Activated effector memory CD4-positive, alpha-beta T cell treated with Interleukin-2 at 50 U/mL for 16 hours (primary cell): ENCODE measurements at places on chromosomes 1 and 21.

GRCh38 chr1:227949341-227949921, 1.7 kb upstream of the WNT9A start:
- no peak for DNase-seq

GRCh38 chr21:26170471-26171257, at the start of gene APP:
Gene APP, minus strand, starts transcription at chr21:26170770. Its CDS starts 150 bp downstream, at chr21:26170620.
- DNase-seq = peak; percentile 83

DNA sequence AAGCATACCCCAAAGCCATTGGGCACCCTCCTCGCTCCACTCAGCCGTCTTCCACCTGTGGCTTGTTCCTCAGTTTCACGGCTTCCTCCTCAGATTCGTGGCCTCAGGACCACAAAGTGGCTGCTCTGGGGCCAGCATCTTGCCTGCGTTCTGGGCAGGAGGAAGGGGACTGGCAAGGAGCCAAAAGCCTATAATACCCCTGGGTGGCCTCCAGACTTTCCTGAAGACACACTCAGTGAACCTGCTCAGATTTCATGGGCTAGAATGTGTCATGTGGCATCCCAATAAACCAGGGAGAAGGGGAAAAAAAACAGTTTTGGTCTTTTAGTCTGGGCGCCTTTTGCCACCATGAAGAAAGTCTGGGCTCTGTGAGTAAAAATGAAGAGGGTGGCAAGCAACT, 62.0 kb downstream of the SDC3 start:
- DNase-seq = no peak

GRCh38 chr1:98674075-98674781, 12.7 kb downstream of the SNX7 start:
- DNase-seq = no peak

DNA sequence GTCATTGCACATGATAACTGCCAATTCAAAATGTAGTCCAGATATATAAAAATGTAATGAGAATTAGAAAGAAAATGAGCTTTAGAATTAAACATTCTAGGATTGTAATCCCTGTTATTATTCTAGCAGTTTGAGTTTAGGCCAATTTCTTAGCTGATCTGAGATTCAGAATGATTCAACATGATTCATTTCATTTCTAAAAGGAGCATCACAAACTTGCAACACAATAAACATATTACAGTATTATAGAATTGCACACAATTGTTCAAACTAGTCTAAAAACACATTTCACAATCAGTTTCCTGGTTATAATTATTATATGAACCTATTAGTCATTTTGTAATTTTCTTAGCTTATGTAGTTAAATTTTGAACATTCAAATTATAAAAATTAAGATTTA, 43.3 kb upstream of the TSHB start:
- no peak for DNase-seq

GRCh38 chr21:15667819-15668218, 62.0 kb upstream of the USP25 start:
- no peak for DNase-seq

DNA sequence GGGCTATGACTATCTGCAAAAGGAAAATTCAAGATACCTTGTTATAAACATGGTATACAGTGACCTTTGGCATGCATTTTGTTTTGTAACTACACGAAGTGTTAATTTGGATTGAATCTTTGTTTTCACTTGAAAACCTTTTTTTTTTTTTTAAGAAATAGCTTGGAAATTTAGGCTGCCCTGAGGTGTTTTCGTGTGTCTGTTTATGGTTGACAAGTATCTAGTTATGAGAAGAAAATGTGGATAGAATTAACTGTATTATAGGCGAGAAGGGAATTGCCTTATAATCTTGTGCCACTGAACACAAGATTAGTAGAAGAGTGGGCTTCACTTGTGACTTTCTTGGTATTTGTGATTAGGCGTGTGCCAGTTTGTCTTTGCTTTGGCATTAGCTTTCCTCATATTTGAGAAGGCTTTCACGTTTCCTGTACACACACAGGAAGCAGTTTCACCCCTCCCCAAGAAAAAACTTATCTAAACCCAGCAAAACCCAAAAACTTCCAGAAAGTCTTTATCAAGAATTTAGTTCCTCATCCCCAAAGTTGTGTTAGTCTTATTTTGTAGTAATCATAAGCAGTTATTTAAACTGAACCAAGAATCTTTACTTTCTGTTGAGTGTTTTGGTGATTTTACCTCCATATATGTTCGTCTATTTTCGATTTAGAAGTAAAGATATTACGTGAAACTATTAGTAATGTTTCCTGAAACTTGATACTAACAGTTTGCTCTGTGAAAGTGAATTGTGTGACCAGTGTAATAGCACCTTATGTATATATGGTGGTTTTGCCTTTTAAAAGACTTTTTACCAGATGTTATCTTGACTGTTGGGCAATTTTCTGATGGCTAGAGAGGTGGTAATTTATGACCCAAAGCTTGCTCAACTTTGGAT, 3.8 kb downstream of the DYRK1A start:
- DNase-seq = no peak

DNA sequence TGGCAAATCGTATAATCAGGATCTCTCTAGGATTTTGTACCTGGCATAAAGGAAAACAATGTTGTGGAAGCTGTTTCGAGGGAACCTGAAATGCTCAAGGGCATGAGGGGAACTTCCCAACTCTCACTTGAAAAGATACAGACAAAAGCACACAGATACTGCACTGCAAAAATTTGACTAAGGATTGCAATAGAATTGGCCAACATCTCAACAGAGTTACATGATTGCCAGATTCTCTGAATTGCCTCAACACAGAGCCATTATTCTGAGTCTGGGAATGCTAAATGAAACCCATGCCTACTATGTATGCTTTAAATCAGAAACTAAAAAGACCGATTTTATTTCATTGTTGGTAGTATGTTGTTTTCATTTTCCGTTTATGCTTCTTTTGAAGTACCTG, 16.0 kb downstream of the KRTAP19-8 start:
- no peak for DNase-seq

DNA sequence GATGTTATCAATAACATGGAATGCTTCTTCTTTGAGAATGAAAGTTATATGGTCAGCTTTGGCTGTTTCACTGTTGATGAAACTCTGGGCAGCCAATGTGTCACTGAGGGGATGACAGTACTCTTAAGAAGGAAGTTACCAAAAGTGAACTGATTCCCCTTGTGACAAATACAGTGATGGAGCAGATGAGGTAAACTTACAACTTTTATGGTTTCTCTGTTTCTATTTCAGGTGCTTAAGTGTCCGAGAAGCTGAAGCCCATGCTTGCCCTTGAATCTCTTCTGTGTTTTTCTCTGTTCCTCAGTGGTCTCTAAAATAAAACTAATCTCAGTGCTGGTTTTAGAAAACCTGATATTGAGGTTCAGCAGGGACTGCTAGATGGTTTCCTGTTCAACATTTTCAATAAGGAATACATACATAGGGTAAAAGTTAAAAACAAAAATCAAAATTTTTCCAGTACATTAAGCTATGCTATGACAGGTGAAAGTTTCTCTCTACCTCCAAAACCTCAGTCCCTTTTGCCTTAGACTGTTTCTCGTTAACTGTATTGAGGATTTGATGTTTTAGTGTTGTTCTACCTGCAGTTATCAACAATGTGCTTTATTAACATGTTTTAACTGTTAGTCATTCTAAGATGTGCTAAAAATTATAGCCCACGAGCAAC, 454.4 kb upstream of the ADGRL4 start:
- no peak for DNase-seq
